Non-pigmented ciliary epithelial cell (primary cell): ENCODE measurements at places on chromosomes 13 and 19.

DNA sequence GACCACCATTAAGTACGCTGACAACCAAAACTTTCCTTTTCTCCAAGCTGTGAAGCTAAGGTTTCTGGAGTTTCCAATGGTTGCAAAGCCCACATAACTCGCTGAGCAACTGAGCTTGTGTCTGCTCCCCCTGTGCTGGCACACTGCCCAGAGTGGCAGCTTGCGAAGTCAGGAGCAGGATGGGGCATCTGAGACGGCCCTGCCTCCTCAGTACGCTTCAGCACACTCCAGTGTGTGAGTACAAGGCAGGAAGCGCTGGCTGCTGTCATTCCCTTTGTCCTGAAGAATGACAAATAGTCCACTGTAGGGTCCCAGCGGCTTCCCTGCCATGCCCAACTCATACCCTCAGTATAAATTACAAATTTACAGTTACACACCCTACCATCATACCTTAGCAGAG, 51.5 kb downstream of the SKA3 start:
- no peak for DNase-seq

DNA sequence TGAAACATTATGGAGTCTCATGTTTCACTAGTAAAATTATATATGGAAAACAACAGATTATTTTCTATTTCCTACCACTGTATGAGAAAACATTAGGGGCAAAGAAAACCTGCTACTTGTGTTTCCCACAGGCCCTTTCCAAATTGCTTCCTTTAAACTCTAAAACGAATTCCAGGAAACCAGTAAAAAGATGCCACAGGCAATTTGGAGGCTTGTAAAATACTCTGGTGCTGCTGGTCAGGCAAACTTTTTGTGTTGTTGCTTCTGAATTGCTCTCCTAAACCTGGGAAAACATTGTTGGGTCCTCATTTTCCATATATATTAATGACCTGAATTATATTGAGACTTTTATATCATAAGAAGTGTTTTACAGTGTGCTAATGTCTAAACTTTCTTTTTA, 141.5 kb downstream of the TDRD3 start:
- no peak for DNase-seq

GRCh38 chr13:90943946-90944345, 403.5 kb upstream of the MIR17HG start:
- DNase-seq = no peak

- no peak for DNase-seq
Measured at GRCh38 chr13:23443878-23444277, 10.4 kb upstream of the SACS start.

DNA sequence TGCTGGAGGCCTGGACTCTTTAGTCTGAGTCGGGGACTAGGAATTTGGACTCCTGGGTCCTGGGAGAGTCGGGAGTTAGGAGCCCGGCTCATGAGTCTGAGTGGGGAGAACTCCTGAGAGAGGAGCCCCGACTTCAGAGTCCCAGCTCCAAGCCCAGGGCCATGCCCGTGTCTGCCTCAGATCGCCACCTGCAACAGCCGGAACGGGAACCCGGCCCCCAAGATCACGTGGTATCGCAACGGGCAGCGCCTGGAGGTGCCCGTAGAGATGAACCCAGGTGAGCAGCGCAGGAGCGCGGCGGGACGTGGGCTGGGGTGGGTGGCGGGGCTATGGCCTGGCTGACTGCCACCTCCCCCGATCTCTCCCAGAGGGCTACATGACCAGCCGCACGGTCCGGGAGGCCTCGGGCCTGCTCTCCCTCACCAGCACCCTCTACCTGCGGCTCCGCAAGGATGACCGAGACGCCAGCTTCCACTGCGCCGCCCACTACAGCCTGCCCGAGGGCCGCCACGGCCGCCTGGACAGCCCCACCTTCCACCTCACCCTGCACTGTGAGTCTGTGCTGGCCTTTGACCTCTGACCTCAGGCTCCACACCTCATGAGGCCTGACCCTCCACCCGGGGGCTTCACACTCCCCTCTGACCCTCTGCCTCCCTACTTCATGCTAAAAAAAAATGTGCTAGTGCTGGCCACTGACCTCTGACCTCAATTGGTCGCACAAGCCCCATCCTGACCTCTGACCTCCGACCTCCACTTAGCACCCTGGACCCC, 4.4 kb downstream of the BCAM start:
- DNase-seq = no peak

GRCh38 chr13:98990701-98991100, 12.8 kb upstream of the DOCK9 start:
- DNase-seq = no peak

GRCh38 chr13:51797664-51798488, 6.1 kb downstream of the DHRS12 start:
- DNase-seq = no peak

DNA sequence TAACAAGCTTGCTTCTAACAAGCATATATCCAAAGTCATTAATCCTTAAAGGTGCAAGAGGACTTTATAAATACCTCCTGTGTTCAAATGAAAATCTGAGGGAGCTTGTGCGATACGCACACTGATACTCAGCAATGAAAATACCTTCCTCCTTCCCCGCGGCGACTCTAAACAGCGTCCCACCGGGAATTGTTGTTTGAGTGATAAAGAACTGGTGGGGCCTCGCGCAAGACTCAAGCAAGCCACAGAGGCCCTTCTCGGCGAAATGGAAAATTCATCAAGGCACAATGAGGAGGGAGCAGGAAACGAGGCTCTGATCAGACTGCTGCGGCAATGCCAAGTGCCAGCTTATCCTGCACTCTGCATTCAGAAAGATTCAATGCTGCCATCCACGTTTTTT, 126.7 kb downstream of the ABCC4 start:
- DNase-seq = no peak

GRCh38 chr13:73859841-73860240, 274.4 kb downstream of the KLF12 start:
- no peak for DNase-seq

GRCh38 chr19:42366673-42367072, 23.4 kb downstream of the CNFN start:
- no peak for DNase-seq

DNA sequence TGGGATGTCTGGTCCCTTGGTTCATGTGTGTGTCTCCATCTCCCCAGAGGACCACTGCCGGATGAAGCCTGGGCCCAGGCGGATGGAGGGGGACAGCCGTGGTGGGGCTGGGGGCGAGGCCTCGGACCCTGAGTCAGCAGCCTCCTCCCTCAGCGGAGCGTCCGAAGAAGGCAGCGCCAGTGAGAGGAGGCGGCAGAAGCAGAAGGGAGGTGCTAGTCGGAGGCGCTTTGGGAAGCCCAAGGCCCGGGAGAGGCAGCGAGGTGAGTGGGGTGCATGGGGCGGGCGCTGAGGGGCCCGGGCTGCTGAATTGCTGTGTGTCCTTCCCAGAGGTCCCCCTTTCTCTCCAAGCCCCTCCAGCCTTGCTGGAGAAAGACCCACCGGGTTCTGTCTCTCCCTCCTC, 3.2 kb downstream of the CCDC106 start:
- DNase-seq = no peak
